HuH-7.5 (cell line): ENCODE measurements at places on chromosomes 6 and 20.

- DNase-seq: no peak
These were observed 5.2 kb upstream of the SLCO4A1 start for GRCh38 chr20:62637110-62637509.

GRCh38 chr6:145332011-145332410, 403.3 kb downstream of the EPM2A start:
- DNase-seq: no peak

DNA sequence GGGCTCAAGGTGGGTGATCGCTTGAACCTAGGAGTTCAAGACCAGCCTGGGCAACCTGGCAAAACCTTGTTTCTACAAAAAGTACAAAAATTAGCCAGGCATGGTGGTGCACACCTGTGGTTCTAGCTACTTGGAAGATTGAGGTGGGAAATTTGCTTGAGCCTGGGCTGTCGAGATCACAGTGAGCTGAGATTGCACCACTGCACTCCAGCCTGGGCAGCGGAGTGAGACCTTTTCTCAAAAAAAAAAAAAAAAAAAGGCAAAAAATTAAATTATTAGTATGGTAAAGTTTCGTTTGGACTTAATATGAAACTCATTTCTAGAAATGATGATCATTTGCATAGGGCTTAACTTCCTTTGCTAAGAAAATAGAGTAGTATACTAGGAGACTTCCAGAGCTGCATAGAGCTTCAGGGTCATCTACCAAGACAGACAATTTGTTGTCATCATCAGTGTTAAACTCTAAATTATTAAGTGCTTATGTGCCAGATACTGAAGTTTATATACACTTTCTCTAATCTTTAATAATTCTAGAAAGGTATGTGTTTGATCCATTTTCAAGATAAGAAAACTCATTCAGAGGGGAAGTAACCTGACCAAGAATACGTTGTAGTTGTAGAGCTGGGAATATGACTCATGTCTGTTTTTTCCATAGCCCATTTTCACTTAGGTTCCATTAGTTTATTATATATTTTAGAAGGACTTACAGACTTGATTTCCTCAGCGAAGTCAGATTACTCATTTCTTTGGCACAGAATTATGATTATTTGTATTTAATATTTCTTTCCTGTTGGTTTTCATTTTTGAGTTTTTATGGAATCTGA, 84.5 kb downstream of the SLC16A10 start:
- DNase-seq: no peak

- peak; percentile 70 for DNase-seq
These were observed 8.9 kb downstream of the BPIFB1 start for GRCh38 chr20:33291830-33292355.

DNA sequence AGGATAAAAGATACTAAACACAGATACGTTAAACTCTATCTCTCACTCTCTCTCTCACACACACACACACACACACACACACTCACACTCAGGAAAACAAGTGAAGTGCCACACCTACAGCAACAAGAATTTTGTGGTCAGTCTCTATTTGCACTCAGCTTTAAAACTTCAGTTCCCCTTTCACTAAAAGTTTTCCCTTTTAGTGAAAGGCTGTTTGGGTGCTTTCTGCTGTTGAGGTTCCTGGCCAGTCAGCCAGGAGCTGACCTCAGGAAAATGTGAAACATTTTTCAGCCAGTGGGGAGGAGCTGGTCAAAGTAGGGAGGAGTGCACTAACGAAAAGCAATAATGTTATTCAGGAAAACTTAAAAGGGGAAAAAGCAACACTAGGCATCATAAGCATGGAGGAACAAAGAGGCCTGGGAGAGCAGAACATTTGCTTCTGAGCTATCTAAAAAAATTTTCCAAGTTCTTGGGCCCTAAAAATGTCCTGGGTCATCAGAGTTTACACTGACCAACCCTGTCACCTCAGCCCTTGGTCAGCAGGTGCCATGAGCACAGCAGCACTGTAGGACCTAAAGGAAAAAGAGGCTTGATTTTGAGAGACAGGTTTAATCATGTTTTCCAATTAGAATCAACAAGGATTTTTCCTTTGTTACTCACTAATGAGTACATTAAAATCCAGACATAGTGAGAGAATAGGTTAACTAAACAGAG, 30.7 kb upstream of the NT5E start:
- DNase-seq: no peak

- no peak for DNase-seq
These were observed 501.9 kb downstream of the LMBRD1 start for GRCh38 chr6:69294862-69295261.

GRCh38 chr6:40541556-40542174, 45.5 kb downstream of the LRFN2 start:
- no peak for DNase-seq

DNA sequence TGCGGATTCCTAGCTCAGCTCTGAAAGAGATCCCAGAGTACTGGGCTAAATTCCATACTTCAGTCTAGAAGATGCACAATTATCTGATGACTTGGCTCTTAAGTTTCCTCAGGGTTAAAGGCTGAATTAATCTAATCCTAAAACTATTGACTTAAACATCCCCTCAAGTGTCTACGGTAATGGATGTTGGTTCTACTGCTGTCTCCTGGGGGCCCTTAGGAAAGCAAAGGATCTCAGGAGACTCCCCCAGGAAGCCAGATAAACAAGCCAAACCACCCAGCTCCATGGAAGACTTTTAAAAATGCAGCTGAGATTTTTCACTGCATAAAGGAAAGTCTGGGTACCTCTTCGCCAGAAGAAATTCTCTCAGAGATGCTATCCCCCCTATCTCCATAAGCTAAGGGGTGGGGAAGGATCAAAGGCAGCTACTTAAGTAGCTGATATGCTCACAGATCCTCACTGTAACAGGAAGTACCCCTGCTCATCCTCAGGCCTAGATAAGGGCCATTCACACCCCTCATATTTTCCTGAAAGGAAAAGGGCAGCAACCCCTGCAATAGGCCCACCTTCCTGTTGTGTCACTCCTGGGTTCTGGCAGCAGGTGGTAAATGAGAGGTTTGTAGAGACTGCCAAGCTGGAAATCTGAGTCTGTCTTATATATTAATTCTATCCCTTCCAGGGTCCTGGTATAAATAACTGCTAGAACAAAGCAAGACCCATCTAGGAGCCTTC, 9.3 kb downstream of the NDRG3 start:
- DNase-seq: no peak

GRCh38 chr6:133079901-133080300, 161.3 kb upstream of the EYA4 start:
- DNase-seq: no peak

- no peak for DNase-seq
These were observed 85.8 kb upstream of the AHI1 start for GRCh38 chr6:135583256-135583761.

DNA sequence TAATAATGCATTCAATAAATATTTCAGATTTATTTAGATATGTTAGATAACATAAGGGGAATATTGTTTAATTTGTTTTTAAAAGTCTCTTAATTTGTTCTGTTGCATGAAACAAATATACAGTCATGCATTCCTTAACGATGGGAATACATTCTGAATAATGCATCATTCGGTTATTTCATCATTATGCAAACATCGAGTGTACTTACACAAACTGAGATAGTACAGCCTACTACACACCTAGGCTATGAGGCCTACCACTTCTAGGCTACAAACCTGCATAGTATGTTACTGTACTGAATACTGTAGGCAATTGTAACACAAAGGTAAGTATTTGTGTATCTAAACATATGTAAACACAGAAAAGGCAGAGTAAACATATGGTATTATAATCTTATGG, 118.7 kb downstream of the EPHA7 start:
- no peak for DNase-seq

DNA sequence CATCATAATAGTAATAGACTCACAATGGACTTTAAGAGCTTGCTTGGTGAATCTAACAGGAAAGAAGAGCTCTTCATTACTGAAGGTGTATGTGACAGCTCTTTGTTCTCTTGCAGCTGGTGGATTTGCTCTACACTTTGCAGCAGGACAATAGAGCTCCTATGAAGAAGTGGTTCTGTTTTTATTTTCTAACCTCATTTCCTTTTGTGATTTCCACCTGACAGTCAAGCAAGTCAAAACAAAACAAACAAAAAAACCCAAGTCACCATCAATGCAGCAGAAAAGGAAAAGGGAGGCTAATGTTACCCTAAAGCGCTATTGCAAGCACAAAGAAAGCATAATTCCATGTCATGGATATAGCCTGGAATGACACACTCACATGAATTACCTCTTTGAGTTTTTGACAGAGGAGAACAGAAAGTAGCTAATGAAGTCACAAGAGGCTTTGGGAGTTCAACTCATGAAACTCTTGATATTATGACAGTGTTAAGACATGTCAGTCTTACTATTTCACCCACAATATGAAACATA, 1188.1 kb downstream of the EPHA7 start:
- no peak for DNase-seq

DNA sequence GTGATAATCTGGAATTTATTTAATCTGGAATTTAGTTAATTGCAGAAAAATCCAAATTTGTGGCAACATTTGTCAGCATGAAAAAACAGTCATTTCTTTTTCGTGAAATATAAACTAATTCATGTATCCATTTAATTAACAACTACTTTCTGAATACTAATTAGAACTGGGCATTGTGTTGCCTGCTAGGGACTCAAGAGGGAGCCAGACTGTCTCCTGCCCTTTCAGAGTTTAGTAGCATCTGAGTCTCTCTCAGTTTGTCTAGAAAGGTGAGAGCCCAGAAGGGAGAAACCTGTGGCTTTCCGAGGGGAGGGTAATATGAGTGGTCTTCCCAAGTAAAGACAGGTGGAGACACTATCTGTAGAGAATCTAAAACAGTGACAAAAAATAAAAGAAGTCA, 210.9 kb upstream of the HDDC2 start:
- no peak for DNase-seq

DNA sequence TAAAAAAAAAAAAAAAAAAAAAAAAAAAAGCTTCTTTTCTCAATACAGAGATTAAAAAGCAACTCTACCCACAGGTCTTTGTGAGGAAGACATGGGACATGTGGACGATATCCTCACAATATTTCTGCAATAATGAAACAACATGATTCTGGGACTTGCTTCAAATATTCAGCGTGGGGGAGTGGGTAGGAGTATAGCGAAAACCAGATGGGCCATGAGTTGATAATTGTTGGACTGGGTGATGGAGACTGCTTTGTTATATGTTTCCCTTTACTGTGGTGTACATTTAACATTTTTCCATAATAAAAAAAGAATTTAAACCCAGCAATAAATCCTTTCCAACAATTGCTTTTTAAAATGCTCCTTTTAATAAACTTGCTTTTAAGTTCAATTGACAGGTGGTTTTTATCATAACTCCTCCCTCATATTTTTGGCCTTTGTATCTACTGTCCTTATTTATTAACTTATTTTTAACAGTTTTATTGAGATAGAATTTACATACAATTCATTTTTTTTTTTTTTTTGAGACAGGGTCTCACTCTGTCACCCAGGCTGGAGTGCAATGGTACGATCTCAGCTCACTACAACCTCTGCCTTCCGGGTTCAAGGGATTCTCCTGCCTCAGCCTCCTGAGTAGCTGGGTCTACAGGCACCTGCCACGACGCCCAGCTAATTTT, 40.4 kb upstream of the ARFGEF2 start:
- no peak for DNase-seq

DNA sequence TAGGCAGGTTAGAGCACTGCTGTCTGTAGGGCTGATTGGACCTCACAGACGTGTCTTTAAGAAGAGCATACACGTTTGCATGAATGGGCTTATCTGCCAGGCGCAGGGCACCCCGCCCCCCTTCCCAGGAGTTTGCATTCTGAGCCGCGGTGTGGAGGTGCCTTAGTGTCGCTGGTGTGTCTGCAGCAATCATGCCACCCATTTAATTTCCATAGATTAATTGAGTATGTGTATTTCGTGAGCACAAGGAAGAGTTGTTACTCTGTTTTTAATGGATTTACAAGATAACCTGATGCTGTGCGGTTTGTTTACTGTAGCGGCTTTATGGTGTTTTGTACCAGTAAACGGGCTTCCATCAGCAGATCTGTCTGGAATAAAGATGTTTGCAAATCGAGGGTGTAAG, 107.7 kb downstream of the ZDHHC14 start:
- no peak for DNase-seq

DNA sequence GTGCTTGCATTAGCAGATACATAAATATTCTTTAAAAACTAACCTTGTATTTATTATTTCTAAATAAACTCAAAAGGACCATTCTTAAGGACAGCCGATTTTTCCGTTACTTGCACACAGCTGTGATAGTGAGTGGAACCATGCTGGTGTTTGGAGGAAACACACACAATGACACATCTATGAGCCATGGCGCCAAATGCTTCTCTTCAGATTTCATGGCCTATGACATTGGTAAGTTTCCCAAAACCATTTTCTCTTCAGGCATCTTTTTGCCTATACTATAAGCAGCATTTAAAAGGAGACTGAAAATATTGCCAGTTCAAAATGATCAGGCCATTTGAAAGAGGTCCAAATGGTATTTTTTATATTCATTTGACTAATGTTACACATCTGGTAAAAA, 92.3 kb downstream of the ATRN start:
- DNase-seq: no peak

GRCh38 chr6:157144859-157145568, 178.3 kb downstream of the TMEM242 start:
- no peak for DNase-seq

- DNase-seq: no peak
These were observed 30.6 kb downstream of the ELMO2 start for GRCh38 chr20:46375771-46376170.

- no peak for DNase-seq
These were observed 3.4 kb upstream of the PAX1 start for GRCh38 chr20:21702016-21702415.

DNA sequence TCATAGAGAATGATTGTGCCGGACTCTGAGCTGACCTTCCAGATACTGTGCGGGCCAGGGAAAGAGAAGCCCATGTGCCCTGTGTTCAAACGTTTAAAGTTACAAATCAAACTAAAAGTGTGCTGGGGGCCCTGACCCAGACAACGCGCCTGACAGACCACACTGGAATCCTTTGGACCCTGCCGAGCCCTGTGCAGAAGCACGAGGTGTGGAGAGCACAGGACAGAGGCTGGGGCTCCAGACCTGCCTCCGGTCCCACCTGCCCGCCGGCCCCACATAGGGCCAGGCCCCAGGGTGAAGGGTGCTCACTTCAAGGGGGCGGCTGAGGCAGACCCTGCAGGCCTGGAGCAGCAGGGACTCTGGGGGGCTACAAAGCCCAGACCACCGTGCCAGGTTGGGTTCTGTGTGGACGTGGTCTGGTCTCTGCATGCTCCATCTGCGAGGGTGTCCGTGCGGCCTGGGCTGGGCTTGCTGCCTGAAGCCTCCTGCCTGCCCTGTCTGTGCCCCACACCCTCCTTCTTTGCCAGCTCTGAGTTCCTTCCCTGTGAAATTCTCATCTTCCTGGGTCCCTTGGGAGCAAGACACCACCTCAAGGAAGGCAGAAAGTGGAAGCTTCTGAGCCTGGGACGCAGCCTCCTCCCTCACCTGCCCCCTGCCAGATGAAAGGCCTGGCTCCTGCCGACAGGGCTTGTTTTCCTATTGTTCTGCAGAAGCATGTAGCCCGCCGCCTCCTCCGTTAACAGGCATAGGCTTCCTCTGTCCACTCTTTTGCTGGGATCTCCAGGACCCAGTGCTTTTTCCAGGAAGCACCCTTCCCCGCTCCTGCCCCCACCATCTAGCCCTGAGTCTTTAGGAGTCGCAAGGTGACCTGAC, 186.2 kb downstream of the ERMARD start:
- no peak for DNase-seq
